Mucosa of gallbladder (tissue), 1 donor: ENCODE measurements at places on chromosomes 16 and 17.

- DNase-seq = no peak
Measured at GRCh38 chr17:14144508-14144907, 75.2 kb downstream of the COX10 start.

DNA sequence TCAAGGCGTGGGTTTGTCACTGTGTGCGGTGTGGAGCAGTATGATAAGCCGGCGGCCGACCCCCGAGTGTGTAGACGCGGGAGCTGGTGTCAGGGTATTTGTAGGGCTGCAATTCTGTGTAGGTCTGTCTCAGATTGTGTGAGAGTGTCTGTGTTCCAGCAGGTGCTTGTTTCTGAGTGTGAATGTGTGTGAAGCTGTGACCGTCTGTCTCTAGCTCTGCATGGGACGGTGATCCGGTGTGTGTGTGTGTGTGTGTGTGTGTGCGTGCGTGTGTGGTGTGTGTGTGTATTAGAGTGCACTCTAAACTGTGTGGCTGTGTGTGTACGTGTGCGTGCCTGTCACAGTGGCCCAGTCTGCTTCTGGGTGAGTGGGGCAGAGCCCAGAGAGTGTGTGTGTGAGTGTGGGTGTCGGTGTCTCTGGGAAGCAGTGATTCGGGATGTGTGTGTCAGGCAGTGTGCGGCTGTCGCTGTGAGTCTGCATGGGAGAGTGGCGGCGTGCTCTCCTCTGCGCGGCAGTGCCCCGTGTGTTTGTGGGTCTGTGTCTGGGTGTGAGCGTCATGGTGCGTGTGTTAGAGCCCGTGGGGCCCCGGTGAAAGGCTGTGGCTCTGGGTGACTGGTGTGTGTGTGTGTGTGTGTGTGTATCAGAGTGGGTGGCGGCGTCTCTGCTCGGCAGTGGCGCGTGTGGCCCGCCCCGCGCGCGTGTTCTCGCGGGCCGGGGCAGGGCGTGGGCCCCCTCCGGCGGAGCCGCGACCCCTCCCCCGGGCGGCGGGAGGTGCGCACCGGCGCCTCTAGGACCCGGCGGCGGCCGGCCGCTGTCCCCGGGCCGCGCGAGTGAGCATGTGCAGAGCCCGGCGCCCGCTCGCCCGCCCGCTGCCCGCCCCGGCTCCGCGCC, at the start of gene WSCD1:
TSS of gene WSCD1 (plus strand) at position 841 of the 891 bp plus-strand sequence. CDS start 10,280 bp downstream, outside the sequence.
- no peak for DNase-seq

DNA sequence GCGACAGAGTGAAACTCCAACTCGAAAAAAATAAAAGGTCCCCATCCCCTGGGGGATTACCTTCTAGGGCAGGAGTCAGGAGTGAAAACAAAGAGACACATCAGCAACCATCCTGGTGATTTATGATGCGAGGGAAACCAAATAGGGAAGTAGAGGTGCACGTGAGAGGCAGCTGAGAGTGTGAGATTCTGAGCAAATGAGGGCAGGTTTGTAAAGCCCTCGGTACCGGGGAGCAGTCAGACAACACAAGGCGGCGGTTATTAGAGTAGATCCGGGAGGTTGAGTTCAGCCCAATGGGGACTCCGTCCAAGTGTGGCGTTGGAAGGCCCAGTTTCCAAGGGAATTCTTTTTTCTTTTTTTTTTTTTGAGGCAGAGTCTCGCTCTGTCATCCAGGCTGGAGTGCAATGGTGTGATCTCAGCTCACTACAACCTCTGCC, 7.4 kb upstream of the ARMC7 start:
- no peak for DNase-seq

- no peak for DNase-seq
Measured at GRCh38 chr16:75029854-75030253, 31.0 kb downstream of the ZNRF1 start.
